ENCODE measurements at places on chromosomes 6 and 20.

GRCh38 chr6:152748843-152749242 lies 1.8 kb upstream of the VIP start:
- no peak for DNase-seq

GRCh38 chr6:163786995-163787671 lies 372.6 kb downstream of the QKI start:
- DNase-seq: no peak

- no peak for DNase-seq
Measured at GRCh38 chr20:2707353-2708072, 14.9 kb downstream of the EBF4 start.

- no peak for DNase-seq
Measured at GRCh38 chr6:150720774-150721233, 121.1 kb downstream of the PLEKHG1 start.

DNA sequence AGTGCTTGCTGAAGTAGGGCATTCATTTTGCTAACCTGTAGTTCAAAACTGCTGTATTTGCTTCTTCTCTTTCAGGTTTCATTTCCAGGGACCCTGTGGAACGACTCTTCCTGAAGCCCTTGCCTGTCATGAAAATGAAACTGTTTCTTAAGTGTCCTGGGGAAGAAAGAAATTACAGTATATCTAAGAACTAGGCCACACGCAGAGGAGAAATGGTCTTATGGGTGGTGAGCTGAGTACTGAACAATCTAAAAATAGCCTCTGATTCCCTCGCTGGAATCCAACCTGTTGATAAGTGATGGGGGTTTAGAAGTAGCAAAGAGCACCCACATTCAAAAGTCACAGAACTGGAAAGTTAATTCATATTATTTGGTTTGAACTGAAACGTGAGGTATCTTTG lies 3.4 kb upstream of the NOL7 start:
- DNase-seq: no peak
